ENCODE measurements at places on chromosomes 3 and 15.
A peak's percentile ranks its signal among the peaks of the same experiment; 100 is the strongest.

- no peak for DNase-seq
Measured at GRCh38 chr3:186932281-186933181, 2.2 kb downstream of the ST6GAL1 start.

DNA sequence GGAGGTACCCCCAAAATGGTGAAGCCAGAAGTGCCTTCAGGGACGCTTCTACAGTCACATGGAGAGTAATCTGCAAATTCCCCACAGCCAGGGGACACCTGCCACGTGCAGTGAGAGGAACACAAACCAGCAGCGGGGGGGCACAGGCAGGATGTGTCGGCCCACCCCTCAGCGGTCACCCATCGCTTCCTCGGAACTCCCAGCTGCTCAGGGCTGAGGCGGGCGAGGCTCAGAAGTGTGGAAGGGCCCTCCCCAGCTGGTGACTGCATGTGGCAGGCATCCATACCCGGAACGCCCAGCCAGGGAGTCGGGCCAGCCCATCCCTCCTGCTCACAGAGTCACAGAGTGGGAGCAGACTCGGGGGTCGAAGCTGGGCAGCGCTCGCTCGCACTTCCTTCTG, 63.7 kb downstream of the SLC12A8 start:
- DNase-seq, result no peak

DNA sequence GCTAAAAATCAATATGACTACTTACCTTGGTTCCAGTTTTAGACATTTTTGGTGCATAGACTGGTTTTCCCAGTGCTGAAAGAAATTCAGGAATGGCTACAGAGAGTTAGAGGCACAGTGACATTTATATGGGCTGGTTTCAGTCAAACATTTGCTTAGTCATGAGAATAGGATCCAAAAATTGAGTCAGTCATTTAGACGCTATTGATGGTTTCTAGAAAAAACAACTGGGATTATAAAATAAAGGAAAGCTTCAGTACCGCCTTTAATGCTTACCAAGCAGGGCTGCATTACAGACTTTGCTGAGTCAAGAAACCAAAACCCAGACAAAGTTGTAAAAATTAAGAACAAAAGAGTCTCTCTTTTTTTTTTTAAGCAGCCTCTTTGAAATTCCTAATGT, at the start of gene CRYGS:
Gene CRYGS (minus strand): TSS at position 100 of the 400 bp plus-strand sequence. CDS start 54 bp downstream, at position 46.
- DNase-seq, result no peak

- DNase-seq, result peak; percentile 22
Measured at GRCh38 chr15:60389261-60390077, 8.3 kb downstream of the ANXA2 start.

- no peak for DNase-seq
Measured at GRCh38 chr3:196198771-196199753, 12.1 kb downstream of the ZDHHC19 start.

GRCh38 chr3:113094337-113095221, 103.8 kb downstream of the GTPBP8 start:
- DNase-seq, result no peak

DNA sequence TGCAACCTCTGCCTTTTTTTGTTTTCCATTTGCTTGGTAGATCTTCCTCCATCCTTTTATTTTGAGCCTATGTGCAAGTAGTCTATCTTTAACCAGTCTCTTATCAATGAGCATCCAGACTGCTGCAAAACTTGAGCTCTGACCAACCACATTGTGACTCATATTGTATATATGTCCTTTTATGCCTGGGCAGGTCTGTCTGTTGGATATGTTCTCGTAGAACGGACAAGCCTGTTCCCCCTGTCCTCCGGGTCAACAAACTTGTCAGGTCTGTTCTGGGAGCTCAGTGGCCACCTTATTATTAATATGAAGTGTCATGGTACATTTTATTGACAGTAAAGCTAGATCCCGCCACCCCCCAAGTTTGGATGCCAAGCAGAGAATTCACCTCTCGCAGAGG, 252.9 kb upstream of the ST8SIA2 start:
- DNase-seq, result no peak

DNA sequence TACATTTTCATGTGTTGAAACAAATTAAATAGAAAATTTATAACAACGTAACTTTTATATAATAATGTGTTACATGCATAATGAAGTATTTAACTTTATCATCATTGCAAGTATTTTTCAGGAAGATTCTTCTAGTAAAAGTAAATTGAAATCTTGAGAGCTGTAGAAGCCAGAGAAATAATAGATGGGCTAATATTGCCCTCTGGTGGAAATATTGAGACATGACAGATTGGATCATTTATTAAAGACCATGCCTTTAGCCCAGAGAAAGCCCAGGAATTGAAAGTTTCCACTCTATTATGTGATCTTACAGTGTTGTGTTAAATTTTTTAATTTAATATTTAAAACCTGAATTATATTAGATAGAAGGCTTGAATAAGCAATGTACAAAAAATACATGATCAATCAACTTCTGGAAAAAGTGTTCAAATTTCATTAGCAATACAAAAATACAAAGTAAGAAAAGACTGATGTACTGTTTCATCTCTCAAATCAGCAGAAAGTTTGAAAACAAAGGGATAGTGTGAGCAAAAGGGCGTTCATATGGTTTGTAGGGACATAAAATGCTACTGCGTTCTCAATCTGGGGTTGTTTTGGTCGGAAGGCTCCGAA, 52.7 kb upstream of the SPTSSB start:
- DNase-seq, result peak; percentile 60

Data from RPMI8226 (cell line).